ENCODE measurements at places on chromosomes 4 and X.

DNA sequence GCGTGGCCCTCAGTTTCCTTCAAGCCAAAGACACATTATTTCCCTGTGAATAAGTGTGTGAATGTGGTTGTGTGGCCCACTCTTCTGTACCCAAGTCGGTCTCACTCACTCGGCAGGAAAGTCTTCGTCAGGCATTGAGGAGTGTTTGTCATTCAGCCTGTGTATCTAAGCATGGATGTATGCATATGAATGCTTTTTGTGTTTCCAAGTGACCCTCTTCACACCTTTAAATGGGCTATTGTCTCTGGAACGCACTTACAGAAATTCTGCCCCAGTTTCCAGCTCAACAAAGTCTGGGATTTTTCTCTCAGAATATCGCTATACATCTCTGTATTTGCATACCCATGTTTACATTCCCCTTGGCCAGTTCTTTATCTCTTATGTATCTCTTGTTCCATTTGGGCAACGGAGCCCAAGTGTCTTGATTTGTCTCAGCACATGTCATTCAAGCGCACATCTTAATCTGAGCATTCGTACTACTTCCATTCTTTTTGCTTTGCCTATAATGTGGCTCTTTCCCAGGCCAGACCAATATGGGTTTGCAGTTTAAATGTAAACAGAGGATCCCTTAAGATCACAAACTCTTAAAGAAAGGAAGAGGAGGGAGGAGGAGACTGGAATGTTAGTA, 4.8 kb downstream of the BCOR start:
- DNase-seq, result no peak

- no peak for DNase-seq
Observed at GRCh38 chr4:109334129-109335105, 32.0 kb upstream of the COL25A1 start.

DNA sequence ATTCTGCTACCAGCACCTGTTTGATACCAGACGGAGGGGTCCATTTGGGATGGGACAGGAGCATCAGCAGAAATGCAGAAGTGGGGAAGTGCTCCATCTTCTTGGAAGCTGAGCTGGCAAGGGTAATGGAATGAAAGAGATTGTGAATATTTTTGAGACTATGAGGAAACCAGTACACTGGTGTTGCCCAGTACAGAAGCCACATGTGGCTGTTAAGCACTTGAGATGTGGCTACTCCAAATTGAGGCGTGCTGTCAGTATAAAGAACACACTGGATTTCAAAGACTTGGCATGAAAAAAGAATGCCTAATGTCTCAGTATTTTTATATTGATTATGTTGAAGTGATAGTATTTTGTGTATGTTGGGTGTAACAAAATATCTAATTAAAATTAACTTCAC, 153.4 kb downstream of the PTTG2 start:
- no peak for DNase-seq

- no peak for DNase-seq
Observed at GRCh38 chrX:9619581-9619980, 146.1 kb downstream of the GPR143 start.

DNA sequence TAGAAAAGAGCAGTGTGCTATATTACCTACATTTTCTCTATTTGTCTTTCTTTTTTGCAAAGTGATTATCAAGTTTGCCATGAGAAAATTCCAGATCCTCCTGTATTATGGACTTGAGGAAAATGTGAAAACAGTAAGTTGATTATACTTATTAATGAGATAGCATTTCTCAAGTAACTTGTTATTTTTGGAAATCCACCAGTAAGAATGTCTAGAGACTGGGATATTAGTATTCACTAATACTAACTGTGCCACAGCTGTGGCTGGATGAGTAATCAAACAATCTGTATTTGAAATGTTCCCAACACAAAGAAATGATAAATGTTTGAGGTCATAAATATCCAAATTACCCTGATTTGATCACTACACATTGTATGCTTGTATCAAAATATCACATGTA, 147.0 kb upstream of the CTSO start:
- DNase-seq, result no peak

- no peak for DNase-seq
Observed at GRCh38 chrX:150980186-150980585, 2.9 kb upstream of the HMGB3 start.

DNA sequence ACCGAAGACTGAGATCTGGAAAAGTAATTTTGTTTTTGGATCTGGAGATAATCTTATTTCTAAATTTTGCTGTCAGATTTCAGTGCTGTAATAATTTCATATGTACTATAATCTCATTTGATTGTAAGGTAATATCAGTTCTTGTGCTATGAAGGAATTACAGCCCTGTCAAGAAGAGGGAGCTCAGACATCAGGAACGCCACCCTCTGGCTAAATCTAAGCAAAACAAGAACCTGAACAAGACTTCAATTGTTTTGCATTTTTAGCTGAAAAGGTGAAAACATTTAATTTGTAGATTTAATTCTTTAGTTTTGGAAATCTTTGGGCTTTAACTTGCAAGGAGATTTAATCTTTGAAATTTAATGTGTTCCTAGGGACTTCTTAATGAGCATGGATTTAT, 525.4 kb upstream of the HS3ST1 start:
- no peak for DNase-seq

All from activated CD8-positive, alpha-beta T cell treated with anti-CD3 and anti-CD28 coated beads, Interleukin-2, amount 10 ng/mL, durations not matched to agents 7 days and 5 days (primary cell).